Glomerular endothelial cell (primary cell): ENCODE measurements at places on chromosomes 2 and 18.
A peak's percentile ranks its signal among the peaks of the same experiment; 100 is the strongest.

DNA sequence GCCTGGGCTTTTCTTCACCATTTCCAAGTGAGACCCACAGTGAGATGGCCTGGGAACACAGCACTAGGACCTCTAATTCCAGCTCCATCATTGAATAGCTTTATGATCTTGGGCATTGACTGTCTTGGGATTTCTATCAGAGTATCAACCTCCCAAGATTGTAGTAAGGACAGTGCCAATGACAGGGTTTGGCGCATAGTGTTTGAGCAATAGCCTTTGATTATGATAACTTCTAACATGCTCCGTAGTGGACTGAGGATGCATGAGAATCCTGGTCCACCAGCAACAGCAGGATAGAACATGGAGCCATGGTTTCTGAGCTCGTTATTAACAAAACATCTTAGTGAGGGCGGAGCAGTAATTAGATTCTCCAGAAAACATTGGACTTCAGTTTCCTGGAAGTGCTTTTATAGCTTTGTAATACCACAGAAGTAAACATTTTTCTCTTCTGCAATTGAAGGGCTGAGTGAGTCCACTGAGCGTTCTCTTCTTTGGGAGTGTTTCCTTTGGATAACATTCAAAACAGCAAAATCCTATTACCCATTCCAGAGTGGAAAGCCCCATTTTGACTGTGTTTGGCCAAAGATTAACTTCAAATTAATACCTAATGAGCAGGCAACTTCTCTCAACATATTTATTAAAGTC, 63.7 kb downstream of the IL1R2 start:
- DNase-seq, result no peak

DNA sequence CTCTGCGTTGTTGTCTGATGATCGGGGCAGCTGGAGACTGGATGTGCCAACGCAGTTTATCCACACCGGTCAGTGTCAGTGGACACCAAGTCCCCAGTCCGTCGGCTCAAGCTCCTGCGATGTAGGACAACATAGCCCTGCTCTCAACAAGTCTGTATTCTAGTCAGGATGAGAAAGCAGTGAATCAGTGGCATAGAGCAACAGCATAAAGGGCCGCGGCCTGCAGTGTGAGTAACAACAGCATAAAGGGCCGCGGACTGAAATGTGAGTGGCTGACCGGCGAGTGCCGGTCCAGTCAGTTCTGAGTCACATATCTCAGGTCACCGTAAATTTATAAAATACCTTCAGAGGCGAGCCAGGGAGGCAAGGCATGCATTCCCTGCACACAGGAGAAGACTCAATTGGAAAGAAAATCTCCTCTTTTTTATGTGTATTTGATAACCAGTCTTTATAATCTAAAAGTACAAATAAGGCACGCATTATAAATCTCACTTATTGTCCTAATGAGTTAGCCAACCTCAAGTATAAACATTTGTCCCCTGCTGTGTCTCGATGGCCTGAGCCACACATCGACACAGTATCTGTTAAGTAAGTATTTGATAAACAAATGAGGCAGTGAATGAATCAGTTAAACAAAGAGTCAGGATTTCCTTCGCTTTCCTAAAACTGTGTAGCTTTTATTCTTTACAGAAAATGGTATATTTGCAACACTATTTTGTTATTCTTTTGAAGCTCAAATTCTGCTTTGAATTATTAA, 33.8 kb upstream of the NFATC1 start:
- DNase-seq, result no peak

- DNase-seq, result no peak
Measured at GRCh38 chr18:79405781-79406575, 10.2 kb downstream of the NFATC1 start.

- no peak for DNase-seq
Measured at GRCh38 chr2:134640494-134640893, 78.3 kb downstream of the TMEM163 start.

DNA sequence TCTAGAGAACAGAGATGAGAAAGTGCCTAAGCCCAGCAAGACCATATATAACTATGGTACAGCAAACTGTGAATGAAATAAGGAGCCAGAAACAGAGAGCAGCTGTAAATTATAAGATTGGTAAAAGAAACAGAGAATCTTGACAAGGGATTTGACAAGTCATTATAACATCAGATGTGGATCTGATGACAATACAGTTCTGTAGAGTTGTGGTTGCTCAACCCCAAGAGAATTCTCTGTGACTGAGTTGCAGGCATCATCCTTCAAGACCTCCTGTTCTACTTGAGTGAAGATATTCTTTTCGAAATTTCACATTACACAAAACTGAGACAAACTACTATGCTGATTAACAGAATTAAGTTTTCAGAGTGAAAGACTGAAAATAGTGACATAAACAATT, 343.1 kb upstream of the SLC39A10 start:
- no peak for DNase-seq

- DNase-seq, result no peak
Measured at GRCh38 chr2:33320573-33320972, 155.9 kb upstream of the RASGRP3 start.

- DNase-seq, result no peak
Measured at GRCh38 chr2:136384531-136385303, 266.8 kb upstream of the CXCR4 start.

DNA sequence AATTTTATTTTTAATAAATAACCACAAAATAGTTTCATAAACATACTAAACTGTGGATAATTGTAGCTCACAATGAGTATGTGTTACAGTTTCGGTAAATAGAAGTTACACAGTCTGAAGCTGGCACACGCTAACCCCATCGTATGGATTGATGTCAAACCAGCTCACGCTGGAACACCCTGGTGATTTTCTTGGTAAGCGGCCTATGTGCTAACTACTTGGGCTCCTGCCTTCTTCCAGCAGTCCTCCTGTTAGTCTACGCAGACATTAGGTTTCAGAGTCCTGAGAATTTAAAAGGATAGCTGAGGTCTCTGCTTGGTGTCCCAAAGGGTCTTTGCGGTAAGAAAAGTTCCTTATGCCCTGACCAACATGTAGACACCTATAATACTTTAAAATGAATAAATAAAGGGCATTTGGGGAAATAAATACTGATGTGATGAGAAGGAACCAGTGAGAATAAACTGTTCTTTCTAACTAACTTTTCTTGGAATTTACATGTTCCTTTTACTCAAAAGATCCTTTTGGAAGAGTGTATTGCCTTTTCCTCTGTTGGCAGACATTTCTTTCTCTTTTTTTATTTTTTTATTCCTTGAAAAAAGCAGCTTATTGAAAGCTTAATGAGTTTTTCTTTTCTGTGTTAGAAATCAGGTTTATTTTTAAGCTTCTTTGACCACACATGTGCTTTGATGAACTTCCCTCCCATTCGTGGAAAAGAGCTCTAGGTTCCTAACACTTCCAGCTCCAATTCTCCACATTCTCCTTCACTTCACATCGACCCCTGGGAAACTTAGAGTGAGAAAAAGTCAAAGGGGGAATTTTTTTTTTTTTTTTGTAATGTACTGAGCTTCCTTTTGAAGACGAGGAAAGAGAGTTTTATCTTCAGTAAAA, 322.2 kb downstream of the IRS1 start:
- no peak for DNase-seq

DNA sequence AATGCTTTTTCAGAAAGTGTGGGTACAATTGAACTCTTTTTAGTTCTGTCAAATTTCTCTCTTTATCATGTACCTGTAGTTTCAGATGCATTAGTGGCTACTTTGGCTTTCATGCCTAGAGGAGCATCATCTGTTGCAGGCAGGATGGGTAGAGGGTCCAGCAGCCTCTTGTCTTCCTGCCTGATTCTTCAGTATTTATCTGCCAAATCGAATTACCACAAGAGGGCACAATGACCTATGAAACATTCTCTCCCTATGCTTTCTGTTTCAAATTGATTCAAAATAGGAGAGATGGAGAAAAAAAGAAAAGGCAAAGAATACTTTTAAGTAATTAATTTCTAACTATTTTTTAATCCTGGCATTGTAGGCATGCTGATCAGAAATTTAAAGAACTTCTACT, 477.2 kb downstream of the TRIB2 start:
- no peak for DNase-seq

GRCh38 chr2:24203787-24204150, 28.9 kb downstream of the FAM228A start:
- DNase-seq, result no peak

- DNase-seq, result no peak
Measured at GRCh38 chr2:230788554-230789175, 76.0 kb downstream of the CAB39 start.

DNA sequence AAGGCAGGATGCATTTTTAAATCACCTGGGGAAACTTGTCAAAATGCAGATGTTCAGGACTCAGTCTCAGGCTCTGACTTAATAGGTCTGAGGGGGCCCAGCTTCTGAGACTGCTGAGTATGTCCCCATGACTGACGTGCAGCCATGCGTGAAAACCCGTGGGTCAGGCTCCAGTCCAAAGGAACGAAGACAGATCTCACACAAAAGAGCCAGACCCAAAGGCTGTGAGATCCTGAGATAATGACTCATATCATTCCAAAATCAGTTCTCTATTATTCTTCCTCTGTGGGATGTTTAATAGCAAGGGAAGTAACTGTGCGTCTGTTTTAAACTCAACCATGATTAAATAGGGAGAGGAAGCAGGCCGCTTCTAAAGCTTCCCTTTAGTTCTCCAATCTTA, 107.4 kb upstream of the ACAA2 start:
- no peak for DNase-seq

- no peak for DNase-seq
Measured at GRCh38 chr2:85490861-85491755, 47.9 kb upstream of the MAT2A start.

- no peak for DNase-seq
Measured at GRCh38 chr2:98458207-98458606, 13.5 kb downstream of the INPP4A start.

DNA sequence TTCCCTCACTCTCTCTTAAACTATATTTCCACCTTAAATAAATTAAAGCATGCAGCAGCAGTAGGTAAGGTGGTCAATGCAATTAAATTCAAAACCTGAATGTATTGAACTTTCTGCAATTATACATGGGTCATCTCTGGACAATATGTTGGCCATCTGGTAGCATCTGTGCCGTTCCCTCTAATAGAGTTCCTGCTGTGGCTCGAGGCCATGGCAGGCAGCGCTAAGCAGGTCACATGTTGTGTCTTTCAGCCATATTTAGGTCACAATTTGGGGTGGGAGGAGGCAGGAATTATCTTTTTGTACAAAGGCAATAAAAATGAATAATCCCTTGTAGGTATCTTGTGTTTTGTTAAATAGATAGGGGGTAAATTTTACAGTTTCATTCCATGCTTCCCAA, 676.2 kb downstream of the ZEB2 start:
- DNase-seq, result no peak

- DNase-seq, result no peak
Measured at GRCh38 chr18:44804033-44804432, 123.3 kb downstream of the SETBP1 start.

DNA sequence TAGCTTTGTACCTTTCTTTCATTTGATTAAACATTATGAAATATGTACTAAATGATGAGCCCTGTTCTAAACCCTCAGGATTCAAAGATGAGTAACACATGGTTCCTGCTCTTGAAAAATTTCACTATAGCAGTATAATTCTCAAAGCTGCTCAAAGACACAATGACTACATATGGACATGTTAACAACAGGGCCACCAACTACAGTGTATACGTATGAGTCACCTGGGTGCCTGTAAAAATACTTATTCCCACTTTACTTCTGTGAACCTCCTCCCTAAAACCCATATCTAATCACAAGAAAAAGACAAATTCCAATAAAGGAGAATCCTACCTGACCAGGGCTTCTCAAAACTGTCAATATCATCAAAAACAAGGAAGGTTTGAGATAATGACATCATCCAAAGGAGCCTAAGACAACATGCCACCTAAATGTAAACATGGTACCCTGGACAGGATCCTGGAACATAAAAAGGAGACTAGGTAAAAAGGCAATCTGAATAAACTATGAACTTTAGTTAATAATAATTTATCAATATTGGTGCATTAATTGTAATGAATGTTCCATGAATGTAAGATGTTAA, 84.7 kb downstream of the FAM161A start:
- no peak for DNase-seq

- no peak for DNase-seq
Measured at GRCh38 chr18:26425148-26425531, 123.2 kb downstream of the KCTD1 start.

- DNase-seq, result no peak
Measured at GRCh38 chr2:209431701-209432100, 7.9 kb downstream of the MAP2 start.

- no peak for DNase-seq
Measured at GRCh38 chr2:64852771-64853241, 136.4 kb upstream of the SLC1A4 start.

- no peak for DNase-seq
Measured at GRCh38 chr2:169093535-169093934, 24.2 kb downstream of the DHRS9 start.

DNA sequence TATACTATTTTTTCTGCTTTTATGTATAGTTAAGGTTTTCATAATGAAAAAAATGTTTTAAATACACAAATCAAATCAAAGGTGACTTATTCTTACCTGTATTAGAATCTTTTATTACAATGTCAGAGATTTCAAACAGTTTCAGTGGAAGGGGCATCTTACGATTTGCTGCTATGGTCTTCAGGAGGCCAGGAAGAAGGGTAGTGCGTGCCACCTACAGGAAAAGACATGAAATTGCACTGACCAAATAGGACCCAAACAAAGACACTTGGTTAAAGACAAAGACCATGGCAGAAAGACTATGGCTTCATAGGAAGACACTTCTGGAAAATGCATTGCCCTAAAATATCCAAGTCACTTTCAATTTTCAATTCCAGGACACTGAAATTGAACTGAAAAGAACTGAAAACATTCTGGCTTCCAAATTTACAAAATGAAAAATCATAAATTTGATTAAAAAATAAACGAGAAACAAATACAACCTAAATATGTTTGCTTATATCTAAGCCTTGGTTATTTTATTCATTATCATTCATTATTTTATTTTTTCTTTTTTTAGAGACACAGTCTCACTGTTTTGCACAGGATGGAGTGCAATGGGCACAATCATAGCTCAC, 42.1 kb downstream of the FARSB start:
- peak; percentile 16 for DNase-seq
